Fibroblast of lung (primary cell): ENCODE measurements at places on chromosomes 1 and 21. TPM values are rescaled to one million over a fixed set of nuclear protein-coding genes. Genes with fewer than 3 reads are reported as not detected.
A peak's percentile ranks its signal among the peaks of the same experiment; 100 is the strongest.

PADI2 gene
- total RNA-seq: not detected in 2 replicates

GRCh38 chr1:110404401-110404800 lies 3.1 kb downstream of the LAMTOR5 start:
- DNase-seq: no peak
- H3K27me3 ChIP-seq: no peaks in the 10 kb centered on the region
- peaks cover 12% of the 10 kb centered on the region for H3K36me3 ChIP-seq
- no peak overlapping the region for H3K27ac ChIP-seq
- peaks cover 2% of the 10 kb centered on the region for H3K4me1 ChIP-seq
- no peak overlapping the region for H3K4me3 ChIP-seq

C1orf21 gene
- 42.4 and 53.0 TPM in 2 replicates for total RNA-seq

DNA sequence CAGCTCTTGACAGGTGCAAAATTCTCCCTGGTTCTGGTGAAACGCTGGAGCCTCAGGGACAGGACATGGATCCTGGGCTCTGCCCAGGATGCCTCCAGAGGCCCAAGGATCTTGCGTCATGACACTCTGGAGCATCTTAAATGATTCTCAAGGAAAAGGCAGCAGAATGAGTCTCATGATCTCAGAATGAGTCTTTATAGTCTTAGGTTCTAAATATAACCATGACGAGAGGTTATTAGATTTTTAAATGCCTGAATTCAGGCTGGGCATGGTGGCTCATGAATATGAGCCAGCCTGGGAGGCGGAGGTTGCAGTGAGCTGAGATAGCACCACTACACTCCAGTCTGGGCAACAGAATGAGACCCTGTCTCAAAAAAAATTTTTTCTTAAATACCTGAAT lies 55.5 kb downstream of the ECE1 start:
- peaks cover 29% of the 10 kb centered on the region for H3K36me3 ChIP-seq
- H3K27ac ChIP-seq: peak overlapping the region; percentile 24
- no peaks in the 10 kb centered on the region for H3K4me1 ChIP-seq
- DNase-seq: no peak
- H3K27me3 ChIP-seq: no peaks in the 10 kb centered on the region
- H3K4me3 ChIP-seq: no peak overlapping the region

SPATA46 gene
- not detected in 2 replicates for total RNA-seq

DNA sequence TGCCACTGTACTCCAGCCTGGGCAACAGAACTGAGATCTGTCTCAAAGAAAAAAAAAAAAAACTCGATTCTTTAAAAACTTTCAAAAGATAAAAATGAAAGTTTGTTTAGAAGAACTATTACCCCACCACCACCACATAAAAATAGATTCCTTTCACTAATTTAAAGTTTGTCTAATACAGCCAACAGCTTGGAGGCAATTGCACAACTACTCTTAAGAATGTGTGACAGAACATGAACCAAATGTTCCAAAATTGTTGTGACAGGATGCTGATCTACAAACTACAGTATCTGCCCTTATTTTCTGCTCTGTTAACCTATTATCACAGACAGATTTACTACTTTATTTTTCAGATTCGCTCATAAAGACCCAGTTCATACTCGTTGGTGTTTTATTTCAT lies 5.5 kb upstream of the TGFBR3 start:
- peak; percentile 97 for DNase-seq
- H3K4me3 ChIP-seq: no peak overlapping the region
- no peaks in the 10 kb centered on the region for H3K27me3 ChIP-seq

- DNase-seq: peak; percentile 67
- H3K27me3 ChIP-seq: no peaks in the 10 kb centered on the region
- no peak overlapping the region for H3K27ac ChIP-seq
- H3K4me3 ChIP-seq: no peak overlapping the region
- no peaks in the 10 kb centered on the region for H3K4me1 ChIP-seq
These were observed 10.0 kb downstream of the SLX9 start for GRCh38 chr21:44949779-44950198.

- H3K4me3 ChIP-seq: no peak overlapping the region
- H3K27ac ChIP-seq: no peak overlapping the region
- no peak for DNase-seq
- H3K4me1 ChIP-seq: no peaks in the 10 kb centered on the region
- H3K27me3 ChIP-seq: no peaks in the 10 kb centered on the region
These were observed 214.1 kb downstream of the AJAP1 start for GRCh38 chr1:4868521-4868920.

- no peaks in the 10 kb centered on the region for H3K4me1 ChIP-seq
- H3K4me3 ChIP-seq: no peak overlapping the region
- H3K36me3 ChIP-seq: peaks cover 45% of the 10 kb centered on the region
- no peak for DNase-seq
These were observed 28.4 kb downstream of the WDR4 start for GRCh38 chr21:42850866-42851391.

- peak overlapping the region; percentile 79 for H3K4me3 ChIP-seq
- peak overlapping the region; percentile 56 for H3K27ac ChIP-seq
- H3K36me3 ChIP-seq: no peaks in the 10 kb centered on the region
- H3K4me1 ChIP-seq: peaks cover 7% of the 10 kb centered on the region
- DNase-seq: no peak
These were observed 243 bp downstream of the ADAM15 start for GRCh38 chr1:155051342-155051776.

S100A9 gene
- not detected in 2 replicates for total RNA-seq

GRCh38 chr1:193221651-193222050 lies 35.2 kb upstream of the B3GALT2 start:
- H3K4me1 ChIP-seq: no peaks in the 10 kb centered on the region
- H3K27me3 ChIP-seq: no peaks in the 10 kb centered on the region
- no peak overlapping the region for H3K27ac ChIP-seq
- no peaks in the 10 kb centered on the region for H3K36me3 ChIP-seq
- DNase-seq: peak; percentile 45

DNA sequence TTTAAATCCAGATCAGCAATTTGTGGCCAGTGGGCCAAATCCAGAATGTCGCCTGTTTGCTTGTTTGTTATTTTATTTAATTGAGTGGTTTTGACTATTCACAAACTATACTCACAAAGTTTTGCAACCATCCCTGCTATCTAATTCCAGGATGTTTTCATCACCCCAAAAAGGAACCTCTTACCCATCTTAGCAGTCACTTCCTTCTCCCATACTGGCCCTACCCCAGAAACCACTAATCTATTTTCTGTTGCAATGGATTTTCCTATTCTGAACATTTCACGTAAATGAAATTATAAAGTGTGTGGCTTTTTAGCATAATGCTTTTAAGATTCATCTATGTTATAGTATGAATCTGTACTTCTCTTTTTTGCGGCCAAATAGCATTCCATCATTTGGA lies 41.3 kb downstream of the WDTC1 start:
- no peaks in the 10 kb centered on the region for H3K4me1 ChIP-seq
- no peak overlapping the region for H3K27ac ChIP-seq
- H3K27me3 ChIP-seq: no peaks in the 10 kb centered on the region

LIN28A gene
- total RNA-seq: not detected in 2 replicates

LENEP gene
- 0.26 TPM in 1 of 2 replicates, not detected in the other for total RNA-seq

DNA sequence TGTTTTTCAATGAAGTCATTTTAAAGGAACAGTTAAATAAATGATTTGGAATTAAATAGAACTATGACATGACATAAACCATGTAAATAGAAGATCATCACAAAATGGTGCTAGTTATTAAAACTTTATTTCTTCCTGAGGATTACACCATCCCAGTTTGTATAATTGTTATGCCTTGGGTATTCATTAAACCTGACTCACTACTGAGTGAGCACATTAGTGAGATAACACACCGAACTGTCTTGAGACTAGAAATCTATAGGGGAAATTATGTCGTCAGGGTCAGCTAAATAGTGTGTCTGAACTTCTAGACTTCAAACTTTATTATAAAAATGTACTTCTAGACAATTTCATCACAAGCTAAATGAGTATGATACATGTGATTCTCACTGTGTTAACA lies 189.4 kb downstream of the NCAM2 start:
- DNase-seq: peak; percentile 32
- H3K36me3 ChIP-seq: no peaks in the 10 kb centered on the region
- no peak overlapping the region for H3K4me3 ChIP-seq
- H3K27ac ChIP-seq: no peak overlapping the region
- H3K4me1 ChIP-seq: no peaks in the 10 kb centered on the region

CFH gene
- total RNA-seq: 146 and 237 TPM in 2 replicates

ZMPSTE24 gene
- total RNA-seq: 60.9 and 68.8 TPM in 2 replicates

NES gene
- 44.2 and 87.4 TPM in 2 replicates for total RNA-seq

DNA sequence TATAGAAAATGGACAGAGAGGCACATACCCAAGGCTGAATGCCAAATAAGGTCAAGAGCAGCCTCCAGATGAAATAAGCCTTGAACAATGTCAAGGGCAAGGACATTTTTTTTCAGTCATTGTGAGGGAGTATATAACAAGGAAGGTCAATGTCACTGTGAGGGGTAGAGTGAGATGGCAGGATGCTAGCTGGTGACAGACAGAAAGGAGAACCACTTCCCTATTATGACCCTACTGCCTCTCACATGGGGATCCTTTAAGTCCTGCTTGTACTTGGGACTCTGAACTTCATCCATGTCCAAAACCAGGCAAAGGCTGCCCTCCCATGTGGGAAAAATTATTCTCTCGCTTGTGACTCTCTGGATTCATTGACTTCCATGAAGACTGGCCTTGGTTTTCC lies 119.5 kb upstream of the COA6 start:
- H3K4me3 ChIP-seq: no peak overlapping the region
- no peak for DNase-seq
- no peak overlapping the region for H3K27ac ChIP-seq
- no peaks in the 10 kb centered on the region for H3K27me3 ChIP-seq

- H3K4me1 ChIP-seq: no peaks in the 10 kb centered on the region
- peaks cover 9% of the 10 kb centered on the region for H3K27me3 ChIP-seq
- no peaks in the 10 kb centered on the region for H3K36me3 ChIP-seq
- no peak for DNase-seq
- H3K4me3 ChIP-seq: no peak overlapping the region
These were observed 44.4 kb downstream of the RAP1GAP start for GRCh38 chr1:21624571-21625389.

GRCh38 chr1:55535724-55536544 lies 320.8 kb upstream of the USP24 start:
- no peak overlapping the region for H3K27ac ChIP-seq
- DNase-seq: no peak
- H3K4me1 ChIP-seq: no peaks in the 10 kb centered on the region
- H3K36me3 ChIP-seq: no peaks in the 10 kb centered on the region

GRCh38 chr1:224710196-224710595 lies 94.1 kb downstream of the CNIH3 start:
- no peaks in the 10 kb centered on the region for H3K27me3 ChIP-seq
- peak; percentile 40 for DNase-seq
- peaks cover 4% of the 10 kb centered on the region for H3K4me1 ChIP-seq
- no peaks in the 10 kb centered on the region for H3K36me3 ChIP-seq
- H3K27ac ChIP-seq: no peak overlapping the region

GRCh38 chr1:156193208-156193487 lies 756 bp upstream of the SLC25A44 start:
- H3K4me1 ChIP-seq: peaks cover 5% of the 10 kb centered on the region
- no peaks in the 10 kb centered on the region for H3K27me3 ChIP-seq
- peak overlapping the region; percentile 66 for H3K27ac ChIP-seq
- no peaks in the 10 kb centered on the region for H3K36me3 ChIP-seq

DNA sequence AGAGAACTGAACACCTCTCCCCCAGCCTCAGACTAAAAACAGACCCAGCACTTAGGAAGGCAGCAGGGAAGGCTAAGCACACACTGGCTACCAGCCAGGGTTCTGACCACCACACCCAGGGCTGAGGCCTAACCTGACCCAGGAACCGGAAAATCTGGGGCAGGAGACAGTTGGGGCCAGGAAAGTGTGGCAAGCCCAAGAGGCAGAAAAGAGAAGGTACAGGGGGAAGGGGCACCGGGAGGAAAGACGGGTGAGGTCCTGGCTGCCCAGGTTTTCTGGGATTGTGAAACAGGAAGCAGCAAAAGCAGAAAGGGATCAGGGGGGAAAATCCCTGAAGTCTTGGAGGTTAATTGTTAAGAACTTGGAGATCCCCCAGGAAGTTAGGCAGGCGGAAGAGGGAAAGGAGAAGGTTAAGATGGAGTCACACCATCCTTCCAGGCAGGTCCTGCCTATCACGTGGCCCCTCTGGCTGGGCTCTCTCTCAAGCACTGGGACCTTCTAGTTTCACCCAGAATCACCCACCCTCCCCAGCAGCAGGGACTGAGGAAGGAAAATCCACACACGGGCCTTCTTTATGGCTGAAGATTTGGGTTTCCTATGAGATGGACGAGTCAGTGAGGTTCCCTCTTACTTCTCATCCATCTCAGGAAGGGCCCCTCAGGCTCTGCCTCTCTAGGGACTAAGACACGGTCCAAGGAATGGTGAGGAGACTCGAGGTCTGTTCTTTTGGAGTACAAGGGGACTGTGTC lies 2.6 kb downstream of the HDGF start:
- H3K4me3 ChIP-seq: peak overlapping the region; percentile 85
- H3K36me3 ChIP-seq: peaks cover 10% of the 10 kb centered on the region
- DNase-seq: peak; percentile 70
- peak overlapping the region; percentile 100 for H3K27ac ChIP-seq
- H3K4me1 ChIP-seq: peaks cover 38% of the 10 kb centered on the region
- no peaks in the 10 kb centered on the region for H3K27me3 ChIP-seq

- H3K27ac ChIP-seq: no peak overlapping the region
- H3K27me3 ChIP-seq: no peaks in the 10 kb centered on the region
- no peak overlapping the region for H3K4me3 ChIP-seq
- H3K36me3 ChIP-seq: no peaks in the 10 kb centered on the region
- H3K4me1 ChIP-seq: no peaks in the 10 kb centered on the region
- no peak for DNase-seq
These were observed 401.3 kb downstream of the CAMTA1 start for GRCh38 chr1:7186382-7187111.

DNA sequence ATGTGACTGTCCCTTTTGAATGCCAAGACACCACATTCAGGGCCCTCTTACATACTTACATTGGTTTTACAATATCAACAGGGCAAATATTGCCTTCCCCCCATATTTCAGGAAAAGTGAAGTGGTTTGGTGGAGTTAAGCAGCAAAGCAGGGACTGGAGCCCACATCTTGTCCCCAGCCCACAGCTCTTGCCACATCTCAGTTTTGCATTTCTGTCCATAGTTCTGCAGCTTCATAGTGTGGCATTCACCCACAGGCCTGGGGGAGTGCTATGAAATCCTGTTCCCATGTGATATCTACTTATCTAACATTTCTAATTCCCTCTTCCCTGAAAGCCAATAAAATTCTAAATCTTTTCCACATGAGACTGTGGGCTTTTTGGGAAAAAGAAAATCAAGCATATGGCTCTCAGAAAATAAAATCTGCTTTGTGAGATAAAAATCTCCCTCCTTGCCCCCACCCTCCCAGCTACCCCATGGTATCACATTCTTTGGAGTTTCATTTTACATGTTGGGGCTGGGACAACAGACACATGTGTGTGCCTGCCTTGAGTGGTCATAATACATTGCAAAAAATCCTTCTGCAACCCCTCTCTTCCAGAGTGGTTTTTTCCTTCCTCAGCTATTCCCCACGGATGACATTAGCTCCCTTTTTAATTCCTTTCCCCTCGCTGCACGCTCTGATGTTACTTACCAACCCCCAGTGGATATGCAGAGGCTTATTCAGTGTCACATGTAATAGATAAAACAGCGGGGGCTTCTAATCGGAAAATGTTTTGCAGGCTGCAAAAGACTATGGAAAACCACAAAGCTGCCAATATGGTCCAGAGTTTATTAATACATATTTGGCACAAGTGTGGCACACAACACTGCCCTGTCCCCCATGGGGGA lies 20.5 kb upstream of the CD2 start:
- DNase-seq: no peak
- no peaks in the 10 kb centered on the region for H3K4me1 ChIP-seq
- no peak overlapping the region for H3K27ac ChIP-seq
- H3K36me3 ChIP-seq: no peaks in the 10 kb centered on the region
- H3K4me3 ChIP-seq: no peak overlapping the region

GRCh38 chr1:22184892-22185612 lies 42.2 kb upstream of the WNT4 start:
- H3K27ac ChIP-seq: no peak overlapping the region
- no peaks in the 10 kb centered on the region for H3K36me3 ChIP-seq
- no peaks in the 10 kb centered on the region for H3K4me1 ChIP-seq
- H3K4me3 ChIP-seq: no peak overlapping the region
- peak; percentile 5 for DNase-seq
